AG09319 (cell line): ENCODE measurements at places on chromosomes 6 and 20.

DNA sequence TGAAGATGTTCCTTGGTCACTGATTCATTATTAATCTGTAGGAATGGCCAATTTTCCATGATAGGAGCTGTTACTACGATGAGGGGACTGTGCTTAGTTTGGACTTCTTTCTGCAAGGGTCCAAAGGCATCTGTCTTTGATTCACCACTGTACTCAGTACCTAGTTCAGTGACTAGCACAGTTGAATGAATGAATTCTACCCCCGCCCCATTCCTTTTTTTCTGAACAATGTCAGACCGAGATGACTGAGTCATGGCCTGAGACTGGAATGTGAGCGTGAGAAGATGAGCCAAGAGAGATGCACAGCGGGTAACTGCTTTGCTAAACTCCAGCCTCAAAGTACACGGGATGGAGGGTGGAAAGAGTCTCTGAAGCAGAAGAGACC, 419 bp upstream of the SNHG17 start:
- no peak for DNase-seq

DNA sequence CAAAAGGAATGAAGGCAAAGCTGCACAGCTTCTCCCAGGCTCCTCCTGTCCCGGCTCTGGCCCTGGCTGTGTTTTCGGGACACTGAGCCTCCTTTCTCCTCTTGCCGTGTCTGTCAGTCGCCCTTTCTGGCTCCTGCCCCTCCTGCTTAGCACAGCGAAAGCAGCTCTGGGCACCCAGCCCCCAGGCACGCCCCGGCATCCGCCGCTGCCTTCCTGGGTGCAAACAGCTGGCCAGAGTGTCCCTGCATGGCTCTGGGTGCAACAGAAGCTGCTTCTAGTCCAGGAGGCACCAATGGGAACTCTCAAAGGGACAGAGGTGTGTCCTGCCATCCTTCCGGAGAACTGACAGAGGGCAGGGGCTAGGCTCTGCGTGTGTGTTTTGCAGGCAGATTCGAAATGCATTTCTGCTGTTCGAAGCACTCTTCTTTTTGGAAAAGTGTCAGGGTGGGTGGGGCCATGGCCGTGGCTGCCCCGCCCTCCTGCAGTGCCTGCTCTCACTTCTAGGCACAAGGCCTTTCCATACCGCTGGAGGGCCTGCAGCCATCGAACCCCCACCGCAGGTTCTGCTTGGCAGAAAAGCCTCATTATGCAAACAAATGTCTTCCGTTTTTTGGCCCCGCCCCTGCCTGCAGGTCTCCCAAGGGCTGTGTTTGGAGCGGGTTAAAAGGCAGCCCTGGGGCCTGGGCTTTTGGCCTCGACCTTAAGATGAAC, 15.5 kb downstream of the COL9A3 start:
- no peak for DNase-seq

GRCh38 chr6:38604700-38605099, 35.0 kb downstream of the BTBD9 start:
- DNase-seq = no peak

DNA sequence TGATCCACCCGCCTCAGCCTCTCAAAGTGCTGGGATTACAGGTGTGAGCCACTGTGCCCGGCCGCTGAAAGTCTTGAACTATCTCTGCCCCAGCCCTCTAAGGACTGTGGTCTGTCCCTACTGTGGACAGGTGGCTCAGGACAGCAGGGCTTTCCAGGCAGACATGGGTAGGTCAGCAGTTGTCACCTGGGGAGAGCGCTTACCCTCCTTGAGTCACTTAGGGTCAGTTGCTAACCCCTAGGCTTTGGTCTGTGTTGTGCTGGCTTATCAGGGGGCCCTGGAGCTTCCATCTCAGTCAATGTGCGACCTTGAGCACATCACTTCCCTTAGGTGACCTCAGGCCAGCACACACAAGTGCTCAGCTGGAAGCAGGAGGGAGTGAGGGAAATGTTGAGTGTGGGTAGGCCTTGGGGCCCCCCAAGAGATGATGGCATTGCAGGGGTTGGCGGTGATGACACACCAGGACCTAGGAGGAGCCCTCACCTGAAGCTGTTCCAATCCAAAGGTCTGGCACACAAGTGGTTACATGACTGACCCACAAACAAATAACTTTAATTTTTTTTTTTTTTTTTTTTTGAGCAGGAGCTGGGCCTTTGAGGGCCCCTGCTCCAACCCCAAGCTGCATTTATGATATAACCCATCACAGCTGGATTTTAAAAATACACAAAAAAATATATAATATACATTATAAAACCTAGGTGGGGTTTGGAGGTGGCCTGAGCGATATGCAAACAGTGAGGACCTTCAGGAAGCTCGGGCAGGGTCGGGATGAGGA, 5.1 kb downstream of the RPL10A start:
- DNase-seq = no peak

GRCh38 chr6:138293428-138294395, 75.4 kb upstream of the PBOV1 start:
- DNase-seq = no peak

DNA sequence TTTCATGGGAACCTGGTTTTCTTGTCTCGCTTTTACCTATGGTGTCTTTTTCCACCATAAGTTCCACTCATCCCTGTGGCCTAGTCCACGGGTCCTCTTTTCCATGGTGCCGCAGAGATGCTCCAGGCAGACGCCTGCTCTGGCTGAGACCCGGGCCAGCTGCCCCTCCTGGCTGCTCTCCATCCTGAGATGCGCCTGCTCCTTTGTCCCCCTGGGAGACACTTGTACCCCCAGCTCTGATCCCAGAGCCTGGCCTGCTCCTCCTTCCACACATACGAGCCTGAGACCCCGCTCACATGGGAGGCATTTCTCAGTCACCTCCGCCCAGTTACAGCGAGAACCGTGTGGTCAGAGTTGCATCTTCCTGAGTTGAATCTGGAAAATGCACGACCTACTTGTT, 29.6 kb downstream of the RNASET2 start:
- no peak for DNase-seq

DNA sequence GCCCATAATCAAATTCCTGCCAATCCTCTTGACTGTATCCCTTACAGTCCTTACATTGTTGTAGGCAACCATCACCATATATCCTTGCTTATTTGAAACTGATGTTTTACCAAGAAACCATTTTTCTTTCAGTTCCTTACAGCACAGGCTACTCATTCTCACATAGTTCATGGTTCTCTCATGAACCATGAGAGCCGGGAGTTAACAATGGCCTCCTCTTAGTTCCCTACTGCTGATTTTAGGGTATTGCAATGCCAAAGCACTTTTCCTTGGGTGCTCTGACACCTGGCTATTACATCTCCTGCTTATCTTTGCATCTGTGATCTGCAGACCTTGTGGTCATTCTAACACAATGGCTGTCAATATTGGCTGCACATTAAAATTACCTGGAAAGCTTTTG, 133.4 kb downstream of the MYB start:
- DNase-seq = no peak

GRCh38 chr6:158056355-158056754, 74.7 kb downstream of the SYNJ2 start:
- DNase-seq = no peak

- DNase-seq = no peak
These were observed 25.0 kb downstream of the KCNB1 start for GRCh38 chr20:49457444-49457843.

GRCh38 chr6:68951270-68951669, 316.2 kb downstream of the ADGRB3 start:
- no peak for DNase-seq

DNA sequence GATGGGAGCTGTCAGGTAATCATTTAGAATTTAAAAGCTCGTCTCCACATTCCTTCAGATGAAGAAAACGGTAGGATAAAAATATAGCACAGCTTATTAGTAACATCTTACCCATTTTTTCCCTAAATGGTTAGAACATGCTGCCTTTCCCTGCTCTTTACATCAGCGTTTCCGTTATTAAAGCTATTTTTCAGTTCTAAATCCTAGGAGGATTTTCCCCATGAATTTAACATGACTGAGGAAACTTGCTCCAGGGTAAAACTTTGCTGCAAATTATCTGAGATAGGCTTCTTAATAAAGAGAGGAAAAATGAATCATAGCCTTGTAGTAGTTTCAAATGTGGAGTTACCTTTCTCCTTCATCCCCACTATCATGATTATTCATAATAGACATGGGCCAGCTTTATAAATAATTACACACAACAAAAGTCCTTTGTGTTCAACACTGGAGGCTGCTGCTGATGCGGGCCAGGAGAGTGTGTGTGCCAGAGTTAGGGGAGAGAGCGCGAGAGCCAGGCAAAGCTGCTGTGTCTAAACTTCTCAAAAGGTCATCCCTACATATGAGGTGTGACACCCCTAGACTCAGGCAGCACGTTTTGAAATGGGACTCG, 24.4 kb downstream of the MYLIP start:
- DNase-seq = no peak

- no peak for DNase-seq
These were observed 49.0 kb downstream of the SSR1 start for GRCh38 chr6:7264041-7264440.

DNA sequence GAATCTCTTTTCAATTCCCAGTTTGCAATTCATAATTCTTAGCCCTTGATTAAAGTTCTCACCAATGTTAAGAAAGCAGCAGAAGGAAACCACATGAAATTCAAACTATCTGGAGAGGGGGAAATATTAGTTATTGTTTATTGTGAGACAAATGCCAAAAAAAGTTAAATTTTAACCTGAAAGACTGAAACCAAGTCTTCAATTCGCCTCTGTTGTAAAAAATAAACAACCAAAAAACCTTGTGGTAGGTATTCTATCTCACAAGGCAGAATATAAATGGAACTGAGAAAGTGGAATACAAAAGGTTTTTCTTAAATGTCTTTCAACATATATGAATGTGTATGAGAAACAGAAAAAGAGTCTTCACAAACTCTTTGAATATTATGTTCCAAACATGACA, 24.8 kb downstream of the TMX4 start:
- DNase-seq = no peak

- DNase-seq = no peak
These were observed 40.7 kb downstream of the BFSP1 start for GRCh38 chr20:17490501-17490900.
